ENCODE measurements at places on chromosomes 5 and 9.

GRCh38 chr5:52010454-52010853 lies 627.2 kb downstream of the ISL1 start:
- DNase-seq, result no peak

DNA sequence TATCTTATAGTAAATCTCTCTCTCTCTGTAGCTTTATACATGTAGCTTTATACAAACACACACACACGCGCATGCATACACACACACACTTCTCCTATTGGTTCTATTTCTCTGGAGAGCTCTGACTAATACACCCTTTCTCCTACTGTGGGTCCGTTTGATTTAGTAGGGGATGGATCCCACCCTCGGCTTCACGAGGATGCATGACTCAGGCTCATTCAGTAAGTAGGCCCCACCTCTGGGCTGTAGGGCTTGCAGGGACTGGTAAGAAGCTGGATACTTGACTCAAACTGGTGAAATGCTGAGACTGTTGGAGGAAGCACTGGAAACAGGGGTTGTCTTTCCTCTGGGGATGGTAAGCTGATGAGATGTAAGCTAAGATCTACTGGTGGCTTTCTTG lies 98.7 kb downstream of the SLC24A2 start:
- DNase-seq, result no peak

GRCh38 chr5:168377525-168377924 lies 86.1 kb downstream of the WWC1 start:
- no peak for DNase-seq

DNA sequence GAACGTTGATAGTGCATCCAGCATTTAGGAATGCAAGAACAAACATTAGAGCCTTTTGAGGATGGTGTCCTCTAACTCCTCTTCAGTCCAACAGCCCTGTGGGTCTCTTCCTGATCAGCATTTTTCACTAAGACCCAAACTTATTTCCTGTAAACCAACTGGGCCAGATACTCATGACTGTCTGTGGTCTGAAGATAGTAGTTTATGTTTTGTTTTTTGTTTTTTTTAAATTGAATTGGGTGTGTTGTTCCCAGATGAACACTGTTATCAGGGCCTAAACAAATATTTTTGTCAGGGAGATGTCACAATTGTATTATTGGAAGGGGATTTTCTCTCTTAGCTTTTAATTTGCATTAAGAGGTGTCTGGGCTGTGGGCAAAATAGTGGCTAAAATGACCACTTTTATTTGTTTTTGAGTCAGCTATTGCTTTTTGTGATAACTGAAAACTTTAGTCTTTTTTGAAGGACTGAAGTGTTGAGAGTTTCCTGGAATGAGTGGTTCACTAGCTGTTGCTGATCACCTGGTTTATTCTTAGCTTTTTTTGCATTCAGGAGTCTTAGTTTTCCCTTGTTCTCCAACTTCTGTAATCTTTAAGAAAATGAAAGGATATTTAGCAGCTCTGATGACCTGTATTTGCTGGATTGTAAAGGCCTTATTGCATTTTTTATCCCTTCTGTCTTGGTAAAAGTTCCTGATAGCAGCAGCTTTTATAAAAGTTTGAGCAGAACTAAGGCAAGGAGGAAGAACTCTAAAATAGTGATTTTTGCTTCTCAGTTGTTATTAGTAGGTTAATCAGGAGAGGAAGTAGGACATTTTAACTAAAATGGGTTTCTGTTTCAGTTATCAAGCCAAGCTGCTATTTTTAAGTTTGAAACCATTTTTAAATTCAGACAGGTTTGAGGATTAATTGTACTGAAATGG lies 5.5 kb downstream of the MAN2A1 start:
- DNase-seq, result no peak

DNA sequence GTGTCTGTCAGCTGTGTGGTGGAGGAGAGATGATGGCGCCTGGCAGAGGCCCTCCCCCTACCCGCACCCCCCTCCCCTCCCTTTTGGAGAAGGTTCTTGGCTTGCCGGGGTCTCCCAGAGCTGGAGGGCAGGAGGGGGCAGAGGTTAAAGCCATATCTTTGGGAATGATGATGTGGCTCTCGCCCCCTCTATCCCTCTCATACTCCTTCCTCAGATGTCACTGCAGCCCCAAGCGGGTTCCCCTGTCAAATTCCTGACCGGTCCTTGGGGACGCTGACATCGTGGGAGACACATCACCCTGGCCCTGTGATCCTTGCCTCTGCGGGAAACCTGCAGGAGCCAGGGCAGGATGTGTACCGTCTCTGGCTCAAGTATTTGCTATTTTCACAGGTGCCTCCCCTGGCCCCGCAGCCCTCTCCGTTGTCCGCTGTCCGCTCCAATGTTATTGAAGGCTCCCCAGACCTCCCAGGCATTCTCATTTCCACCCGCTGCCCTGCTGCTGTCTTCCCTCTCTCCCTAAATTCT lies 109.5 kb downstream of the FOXD1 start:
- no peak for DNase-seq

DNA sequence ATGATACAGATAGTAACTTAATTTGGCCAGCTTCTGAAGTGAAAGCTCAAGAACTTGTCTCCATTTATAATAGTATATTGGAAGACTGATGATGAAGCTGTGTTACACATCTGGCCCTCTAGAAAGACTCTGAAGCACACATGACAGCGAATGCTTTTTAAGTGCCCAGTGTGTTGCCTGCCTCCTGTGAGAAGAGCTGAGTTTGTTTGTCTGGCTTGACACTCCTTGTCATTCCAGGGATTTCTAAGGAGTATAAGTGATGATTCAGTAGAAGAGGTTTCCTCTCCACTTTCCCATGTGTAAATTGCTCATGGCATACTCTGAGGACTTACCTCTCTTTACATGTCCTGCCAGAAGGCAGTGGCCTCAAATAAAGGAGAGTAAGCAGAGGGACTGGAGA lies 30.4 kb upstream of the LRRTM2 start:
- DNase-seq, result peak; percentile 36

DNA sequence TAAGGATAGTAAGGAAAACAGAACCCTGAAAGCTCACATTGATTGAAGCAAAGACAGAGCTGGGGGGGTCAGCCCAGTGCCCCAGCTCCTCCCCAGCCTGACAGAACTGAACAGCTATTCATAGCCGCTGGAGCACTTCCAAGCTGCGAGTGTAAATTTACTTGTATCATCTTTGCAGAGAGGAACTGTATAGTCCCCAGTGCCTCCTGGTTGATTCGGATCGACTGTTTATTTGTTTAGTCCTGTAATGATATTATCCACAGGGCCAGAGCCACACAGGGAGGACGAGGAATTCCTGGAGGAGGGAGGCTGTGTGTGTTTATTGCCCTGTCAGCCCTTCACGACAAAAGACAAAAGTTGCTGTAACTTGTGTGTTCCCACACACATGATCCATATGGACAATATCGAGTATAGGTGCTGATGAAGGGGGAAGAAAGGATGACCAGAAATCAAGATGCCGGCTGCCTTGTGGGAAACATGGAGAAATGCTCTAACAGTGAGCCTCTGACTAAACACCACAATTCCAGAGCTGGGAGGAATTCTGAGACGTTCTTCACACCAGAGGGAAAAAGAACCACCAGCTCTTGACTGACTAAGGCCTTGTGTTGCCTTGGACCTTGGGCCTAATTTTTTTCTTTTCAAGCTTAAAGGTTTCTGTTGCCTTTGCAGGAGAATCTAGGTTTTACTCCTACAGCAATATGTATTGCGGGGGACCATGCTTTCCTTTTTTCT lies 31.1 kb downstream of the FOXD1 start:
- DNase-seq, result peak; percentile 57

DNA sequence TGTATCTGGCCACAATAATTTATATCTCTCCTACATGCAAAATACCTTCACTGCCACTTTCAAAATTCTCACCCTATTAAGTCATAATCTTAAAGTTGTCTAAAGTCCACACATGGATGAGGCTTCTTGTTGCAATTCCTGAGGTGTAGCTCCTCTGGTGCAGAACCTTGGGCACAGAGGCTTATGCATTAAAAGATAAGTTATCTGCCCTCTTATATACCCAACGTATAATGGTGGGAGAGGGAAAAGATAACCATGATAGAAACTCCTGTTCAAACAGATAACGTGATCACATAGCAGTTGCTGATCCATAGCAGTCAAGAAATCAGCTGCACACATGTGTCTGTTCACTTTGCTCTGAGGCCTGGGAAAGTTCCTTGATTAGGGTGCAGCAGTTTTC lies 1767.0 kb downstream of the MAT2B start:
- no peak for DNase-seq

DNA sequence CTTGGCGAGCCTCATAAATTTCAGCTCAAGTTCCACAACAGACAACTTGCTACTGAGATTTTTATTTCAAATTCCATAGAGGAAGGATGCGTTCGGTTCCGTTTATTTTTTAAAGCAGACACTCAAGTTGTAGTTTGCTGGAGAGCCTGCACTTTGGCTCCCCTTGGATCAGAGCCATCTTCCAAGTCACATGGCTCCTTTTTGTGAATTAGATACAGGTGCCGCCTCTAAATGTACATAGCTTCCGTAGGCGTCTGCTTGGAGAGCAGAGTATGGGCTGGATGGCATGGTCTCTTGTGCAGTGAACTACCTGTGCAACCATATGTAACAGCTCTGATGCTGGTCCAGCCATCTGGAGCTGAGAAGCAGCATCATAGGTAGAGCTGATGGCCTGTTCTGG lies 73.9 kb upstream of the WWC1 start:
- no peak for DNase-seq

DNA sequence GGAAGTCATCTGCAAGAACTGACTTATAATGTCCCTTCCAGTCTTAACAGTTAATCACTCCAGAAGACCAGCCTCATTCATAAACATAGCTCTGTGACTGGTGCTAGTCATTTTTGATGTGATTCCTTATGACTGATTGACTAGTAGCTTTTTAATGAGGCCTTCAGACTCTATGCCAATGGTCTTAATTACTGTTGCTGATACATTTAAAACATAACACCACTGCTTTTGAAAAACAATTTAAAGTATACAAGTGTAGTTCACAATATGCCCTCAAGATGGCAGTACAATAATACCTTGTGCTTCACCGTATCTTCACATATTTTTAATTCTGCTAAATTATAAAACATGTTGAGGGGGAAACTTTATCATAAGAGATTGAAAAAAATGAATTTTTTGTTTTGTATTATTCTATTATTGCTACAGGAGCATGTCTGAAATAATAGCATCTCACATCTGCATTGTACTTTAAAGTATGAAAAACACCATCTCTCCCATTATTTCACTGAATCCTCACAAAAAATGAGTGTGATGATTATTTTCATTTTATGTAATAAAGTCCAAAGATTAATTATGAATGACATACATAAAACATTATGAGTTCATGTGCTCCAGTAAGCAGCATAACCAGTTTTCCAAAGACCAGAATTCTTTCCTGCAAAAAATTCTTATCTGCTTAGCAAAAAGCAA lies 55.2 kb upstream of the SHISAL2B start:
- no peak for DNase-seq

- DNase-seq, result peak; percentile 47
Observed at GRCh38 chr5:163571744-163572143, 66.3 kb downstream of the MAT2B start.

- no peak for DNase-seq
Observed at GRCh38 chr5:79224286-79224984, 11.5 kb upstream of the JMY start.

GRCh38 chr5:95773335-95774059 lies 42.4 kb downstream of the RHOBTB3 start:
- no peak for DNase-seq

- DNase-seq, result no peak
Observed at GRCh38 chr5:145237843-145238242, 597.3 kb downstream of the PRELID2 start.

- no peak for DNase-seq
Observed at GRCh38 chr5:172303572-172304335, 20.2 kb upstream of the UBTD2 start.

DNA sequence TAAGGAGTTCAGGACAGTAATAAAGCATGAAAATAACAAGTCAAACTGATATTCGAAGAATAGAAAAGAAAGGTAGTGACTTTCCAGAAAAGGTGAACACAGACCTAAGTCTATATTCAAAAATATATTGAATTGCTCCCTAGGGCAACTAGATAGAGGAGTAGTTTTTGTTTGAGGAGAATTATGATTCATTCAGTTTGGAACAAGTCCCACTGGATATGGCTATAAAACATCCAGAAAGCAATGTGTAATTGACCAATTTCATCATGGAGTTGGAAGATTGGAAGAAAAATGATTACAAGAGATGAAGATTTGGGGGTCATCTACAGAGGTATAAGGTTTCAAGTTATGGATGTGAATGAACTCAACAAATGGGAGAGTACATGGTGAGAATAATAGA lies 117.5 kb upstream of the ZNF462 start:
- no peak for DNase-seq

GRCh38 chr9:78921341-78921740 lies 624.4 kb downstream of the PSAT1 start:
- DNase-seq, result peak; percentile 12

GRCh38 chr5:71744009-71744790 lies 25.1 kb downstream of the CARTPT start:
- DNase-seq, result no peak

DNA sequence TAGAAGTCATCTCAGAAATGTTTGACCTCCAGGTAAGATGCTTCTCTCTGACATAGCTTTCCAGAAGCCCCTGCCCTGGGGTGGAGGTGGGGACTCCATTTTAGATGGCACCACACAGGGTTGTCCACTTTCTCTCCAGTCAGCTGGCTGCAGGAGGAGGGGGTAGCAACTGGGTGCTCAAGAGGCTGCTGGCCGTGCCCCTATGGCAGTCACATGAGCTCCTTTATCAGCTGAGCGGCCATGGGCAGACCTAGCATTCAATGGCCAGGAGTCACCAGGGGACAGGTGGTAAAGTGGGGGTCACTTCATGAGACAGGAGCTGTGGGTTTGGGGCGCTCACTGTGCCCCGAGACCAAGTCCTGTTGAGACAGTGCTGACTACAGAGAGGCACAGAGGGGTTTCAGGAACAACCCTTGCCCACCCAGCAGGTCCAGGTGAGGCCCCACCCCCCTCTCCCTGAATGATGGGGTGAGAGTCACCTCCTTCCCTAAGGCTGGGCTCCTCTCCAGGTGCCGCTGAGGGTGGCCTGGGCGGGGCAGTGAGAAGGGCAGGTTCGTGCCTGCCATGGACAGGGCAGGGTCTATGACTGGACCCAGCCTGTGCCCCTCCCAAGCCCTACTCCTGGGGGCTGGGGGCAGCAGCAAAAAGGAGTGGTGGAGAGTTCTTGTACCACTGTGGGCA lies 642 bp downstream of the CSF2 start:
- no peak for DNase-seq

DNA sequence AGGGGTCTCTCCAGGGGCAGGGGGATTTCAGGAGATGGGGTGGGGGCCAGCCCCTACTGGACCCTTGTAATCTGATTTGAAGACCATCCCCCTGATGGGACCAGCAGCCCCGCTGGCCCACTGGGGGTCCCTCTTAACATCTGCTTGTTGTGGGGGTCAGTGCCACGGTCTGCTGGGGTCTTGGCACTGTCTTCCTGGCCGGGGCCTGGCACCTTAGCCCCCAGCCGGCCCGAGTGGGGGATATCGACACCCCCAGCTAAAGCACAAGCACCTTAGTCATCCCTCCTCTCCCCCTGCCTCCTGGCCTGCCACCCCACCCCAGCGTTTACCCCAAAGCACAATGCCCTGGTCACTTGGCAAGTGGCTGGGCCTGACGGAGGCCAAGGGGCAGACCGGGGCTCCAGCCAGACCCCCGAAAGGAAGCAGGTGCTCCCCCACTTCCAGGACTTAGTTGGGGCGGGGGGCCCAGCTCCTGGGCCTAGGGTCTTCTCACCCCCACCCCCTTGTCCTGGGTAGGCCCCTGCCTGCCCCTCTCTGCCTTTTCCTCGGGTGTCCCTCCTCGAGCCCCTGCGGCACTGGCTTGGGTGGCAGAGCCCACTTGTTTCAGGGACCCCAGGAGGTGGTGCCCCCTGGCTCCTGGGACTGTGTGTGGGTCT lies 1.4 kb upstream of the NFX1 start:
- DNase-seq, result no peak

GRCh38 chr5:158261674-158262367 lies 402.9 kb upstream of the CLINT1 start:
- DNase-seq, result no peak
